ENCODE measurements at places on chromosomes 7 and 10. TPM values are rescaled to one million over a fixed set of nuclear protein-coding genes. Genes with fewer than 3 reads are reported as not detected.

IL15RA gene
- total RNA-seq: 35.0 TPM

KCNIP2 gene
- 4.1 TPM for total RNA-seq

- no peaks in the 10 kb centered on the region for H3K27me3 ChIP-seq
- no peaks in the 10 kb centered on the region for H3K4me1 ChIP-seq
- H3K4me3 ChIP-seq: peak within 1 kb of the TSS; percentile 22
- no peaks in the 10 kb centered on the region for H3K36me3 ChIP-seq
- DNase-seq: peak; percentile 62
These were observed at the start of gene ALOX5 for GRCh38 chr10:45373576-45374349. Gene ALOX5 (plus strand): TSS chr10:45374216. CDS start chr10:45374280, 64 bp downstream.

DNA sequence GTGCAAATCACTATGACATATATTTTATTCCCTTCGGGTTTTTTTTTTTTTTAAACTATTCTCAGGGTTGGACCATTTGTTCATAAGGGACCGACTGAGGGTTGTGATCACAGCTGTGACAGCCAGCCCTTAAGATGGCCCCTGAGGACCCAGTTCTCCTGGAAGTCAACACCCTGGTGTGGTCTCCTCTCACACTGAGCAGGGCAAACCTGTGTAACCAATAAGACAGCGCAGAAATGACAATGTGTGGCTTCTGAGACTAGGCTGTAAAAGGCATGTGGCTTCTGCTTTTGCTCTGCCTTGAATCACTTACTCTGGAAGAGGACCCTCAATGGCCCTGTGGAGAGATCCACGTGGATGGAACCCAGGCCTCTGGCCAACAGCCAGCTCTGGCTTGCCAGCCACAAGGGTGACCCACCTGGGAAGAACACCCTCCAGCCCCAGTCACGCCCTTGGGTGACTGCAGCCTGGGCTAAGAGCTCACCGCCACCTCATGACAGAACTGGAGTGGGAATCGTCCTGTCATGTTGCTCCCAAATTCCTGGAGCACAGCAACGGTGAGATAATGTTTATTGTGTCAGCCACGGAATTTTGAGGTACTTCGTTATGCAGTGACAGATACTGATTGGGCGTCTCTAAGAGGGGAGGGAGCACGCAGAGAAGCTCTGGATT is 127.1 kb downstream of the CLEC2L start:
- no peaks in the 10 kb centered on the region for H3K27me3 ChIP-seq
- H3K27ac ChIP-seq: peak overlapping the region; percentile 71
- H3K4me1 ChIP-seq: no peaks in the 10 kb centered on the region
- no peak overlapping the region for H3K4me3 ChIP-seq
- no peaks in the 10 kb centered on the region for H3K36me3 ChIP-seq

DNA sequence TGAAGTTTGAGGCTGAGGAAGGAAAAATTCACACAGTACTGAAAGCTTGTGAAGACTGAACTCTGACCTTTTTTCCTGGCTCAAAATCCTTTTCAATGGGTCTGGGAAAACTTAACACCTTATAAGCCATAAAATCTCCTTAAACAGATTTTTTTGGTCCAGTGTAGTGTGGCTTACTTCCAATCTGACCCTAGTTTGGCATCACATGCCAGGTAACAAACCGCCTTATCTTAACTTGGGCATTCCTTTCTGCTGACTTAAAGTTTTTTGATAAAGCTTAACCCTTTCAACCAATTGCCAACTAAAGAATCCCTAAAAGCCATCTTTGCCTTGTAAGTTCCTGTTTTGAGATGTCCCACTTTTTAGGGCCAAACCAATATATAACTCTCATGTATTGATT is 13.2 kb upstream of the ITPRID1 start:
- H3K27me3 ChIP-seq: no peaks in the 10 kb centered on the region
- no peak overlapping the region for H3K4me3 ChIP-seq
- no peak for DNase-seq
- H3K27ac ChIP-seq: no peak overlapping the region
